Activated CD4-positive, alpha-beta T cell treated with anti-CD3 and anti-CD28 coated beads, Interleukin-2, amount 50 U/mL, for 1 hour (primary cell): ENCODE measurements at places on chromosomes 1 and 21.

DNA sequence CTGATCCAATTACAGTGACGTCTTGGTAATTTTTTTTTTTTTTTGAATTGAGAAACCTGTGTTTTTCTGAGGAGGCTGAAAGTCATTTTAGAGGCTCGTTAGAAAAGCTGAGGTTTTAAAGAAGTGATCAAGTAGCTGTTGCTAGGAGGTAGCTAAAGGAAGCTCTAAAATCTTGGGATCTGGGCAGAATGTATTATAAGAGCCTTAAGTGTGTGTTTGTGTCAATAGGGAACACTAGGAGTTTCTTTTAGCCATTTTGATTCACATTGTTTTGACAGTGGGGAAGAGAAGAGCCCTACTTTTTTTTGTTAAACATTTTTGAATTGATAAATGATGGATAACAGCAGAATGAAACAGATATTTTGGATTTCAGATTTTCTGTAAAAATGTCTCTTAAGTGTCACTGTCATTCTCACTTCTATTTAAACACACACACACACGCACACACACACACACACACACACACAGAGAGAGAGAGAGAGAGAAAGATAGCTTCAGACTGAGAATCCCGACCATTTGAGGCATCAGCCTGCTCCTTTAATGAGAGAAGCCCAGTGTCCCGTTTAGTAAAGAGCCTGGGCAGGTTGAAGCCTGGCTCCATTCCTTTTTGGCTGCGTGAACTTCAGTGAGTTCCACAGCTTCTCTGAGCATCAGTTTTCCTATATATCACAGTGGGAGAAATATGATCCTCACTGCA, 79.1 kb upstream of the GPR88 start:
- no peak for DNase-seq

DNA sequence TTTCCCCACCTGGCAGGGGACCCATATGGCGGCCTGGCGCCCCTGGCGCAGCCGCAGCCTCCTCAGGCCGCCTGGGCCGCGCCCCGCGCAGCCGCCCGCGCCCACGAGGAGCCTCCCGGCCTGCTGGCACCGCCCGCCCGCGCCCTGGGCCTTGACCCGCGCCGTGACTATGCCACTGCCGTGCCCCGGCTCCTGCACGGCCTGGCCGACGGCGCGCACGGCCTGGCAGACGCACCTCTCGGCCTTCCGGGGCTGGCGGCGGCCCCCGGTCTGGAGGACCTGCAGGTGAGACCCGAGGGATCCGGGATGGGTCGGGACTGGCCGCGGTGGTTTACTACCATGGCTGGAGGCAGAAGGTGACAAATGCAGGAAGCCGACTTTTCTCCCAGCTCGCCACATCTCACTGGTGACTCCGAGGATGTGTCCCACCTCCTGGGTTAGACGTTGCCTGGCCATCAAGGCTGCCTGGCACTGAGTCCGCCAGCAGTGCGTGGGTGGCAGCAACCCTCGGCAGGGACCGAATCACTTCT, 1.1 kb downstream of the TFAP2E start:
- no peak for DNase-seq

DNA sequence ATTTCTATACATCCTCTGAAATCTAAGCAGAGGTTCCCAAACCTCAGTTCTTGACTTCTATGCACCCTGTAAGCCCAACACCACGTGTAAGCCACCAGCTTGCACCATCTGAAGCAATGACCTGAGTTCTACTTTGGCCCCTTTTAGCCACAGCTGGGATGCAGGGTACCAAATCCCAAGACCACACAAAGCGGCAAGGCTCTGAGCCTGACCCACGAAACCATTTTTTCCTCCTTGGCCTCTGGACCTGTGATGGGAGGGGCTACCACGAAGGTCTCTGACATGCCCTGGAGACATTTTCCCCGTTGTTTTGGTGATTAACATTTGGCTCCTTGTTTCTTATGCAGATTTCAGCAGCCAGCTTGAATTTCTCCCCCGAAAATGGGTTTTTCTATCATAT, 38.8 kb downstream of the STXBP3 start:
- DNase-seq = no peak

- DNase-seq = no peak
Measured at GRCh38 chr1:114559356-114559755, 22.1 kb downstream of the BCAS2 start.

DNA sequence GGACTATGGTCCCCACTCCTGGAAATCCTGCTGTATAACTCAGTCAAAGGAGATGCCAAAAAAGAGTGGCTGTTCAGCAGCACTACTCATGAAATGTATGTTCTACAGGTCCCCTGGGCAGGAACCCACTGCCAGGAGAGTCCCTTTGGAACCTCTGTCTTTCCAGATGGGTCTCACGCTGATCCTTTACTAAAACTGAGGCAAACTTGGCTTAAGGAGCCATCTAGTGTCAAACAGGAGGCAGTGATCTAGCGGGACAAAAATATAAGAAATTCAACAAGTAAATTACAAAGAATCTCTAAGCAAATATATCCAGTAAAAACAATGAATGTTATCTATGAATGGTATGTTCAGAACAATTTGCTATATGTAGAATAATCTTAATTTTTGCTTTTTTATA, 80.5 kb upstream of the PRMT6 start:
- DNase-seq = no peak
